Effector CD8-positive, alpha-beta T cell (primary cell): ENCODE measurements at places on chromosomes 6 and 20.

DNA sequence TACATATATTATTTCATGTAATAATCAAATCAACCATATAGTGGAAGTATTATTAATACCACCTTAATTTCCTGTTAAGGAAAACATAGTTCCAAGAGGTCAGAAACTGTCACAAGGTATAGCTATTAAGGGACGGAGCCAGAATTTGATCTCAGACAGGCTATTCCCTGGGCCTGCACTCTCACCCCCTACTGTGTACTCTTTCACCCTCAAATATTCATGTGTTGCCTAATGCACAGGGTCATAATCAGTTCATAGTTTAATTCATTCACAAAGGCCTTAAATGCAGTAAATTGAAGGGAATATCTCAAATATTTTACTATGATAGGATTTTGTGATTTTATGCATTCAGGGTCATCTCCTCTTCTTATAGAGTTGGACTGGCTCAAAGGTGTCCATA is 67.2 kb upstream of the IFNGR1 start:
- no peak for DNase-seq

GRCh38 chr20:59087829-59088433 is 45.3 kb upstream of the PRELID3B start:
- DNase-seq: peak; percentile 83

DNA sequence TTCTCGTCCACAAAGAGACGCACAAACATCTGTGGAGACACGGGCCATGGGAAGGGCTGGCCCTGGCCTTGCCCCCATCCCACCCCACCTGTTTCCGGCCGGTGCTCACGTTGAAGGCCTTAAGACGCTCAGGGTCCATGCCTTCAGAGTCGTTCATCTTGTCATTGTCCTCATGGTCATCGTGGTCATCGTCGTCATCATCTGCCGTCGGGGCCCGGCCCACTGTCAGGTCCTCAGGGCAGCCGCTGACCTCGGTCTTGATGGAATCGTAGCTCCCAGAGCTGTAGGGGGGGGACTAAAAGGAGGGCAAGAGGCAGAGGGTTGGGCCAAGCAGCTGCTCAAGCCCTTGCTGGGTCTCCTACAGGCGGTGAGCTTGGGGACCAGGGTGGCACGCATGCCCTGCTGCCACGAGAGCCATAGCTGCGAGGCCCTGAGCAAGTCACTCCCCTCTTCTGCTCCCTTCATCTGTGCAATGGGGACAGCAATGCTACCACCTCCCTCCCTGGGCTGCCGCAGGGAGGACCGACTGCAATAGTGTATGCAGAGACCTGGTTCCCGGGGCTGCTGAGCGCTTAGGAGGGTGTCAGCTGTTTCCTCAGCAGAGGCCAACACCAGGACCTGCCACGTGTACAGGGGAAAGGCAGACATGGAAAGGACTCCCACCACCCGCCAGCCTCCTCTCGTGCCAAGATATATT is 95.5 kb downstream of the ASXL1 start:
- no peak for DNase-seq

DNA sequence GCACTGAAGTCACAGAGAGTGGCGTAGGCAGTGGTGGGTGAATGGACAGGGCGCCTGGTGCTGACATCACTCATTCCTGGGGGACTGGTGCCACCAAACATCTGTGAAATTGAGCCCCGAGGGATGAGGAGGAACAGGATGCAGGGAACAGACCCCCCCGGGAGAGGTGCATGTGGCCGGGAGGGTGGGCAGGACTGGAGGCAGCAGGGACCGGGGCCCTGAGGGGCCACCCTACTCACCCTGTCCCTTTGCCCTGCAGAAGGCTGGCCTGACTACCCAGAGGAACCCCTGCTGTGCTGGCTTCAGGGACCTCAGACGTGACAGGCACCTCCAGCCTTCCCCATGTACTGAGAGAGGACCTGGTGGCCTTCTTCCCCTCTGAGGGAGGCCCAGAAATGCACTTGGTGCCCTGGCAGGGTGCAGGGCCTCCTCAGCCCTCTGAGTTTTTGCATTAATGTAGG is 25.1 kb downstream of the SYNDIG1 start:
- DNase-seq: no peak

GRCh38 chr20:48702455-48702913 is 125.3 kb downstream of the PREX1 start:
- DNase-seq: no peak

GRCh38 chr6:158069800-158070195 is 88.1 kb downstream of the SYNJ2 start:
- DNase-seq: no peak

DNA sequence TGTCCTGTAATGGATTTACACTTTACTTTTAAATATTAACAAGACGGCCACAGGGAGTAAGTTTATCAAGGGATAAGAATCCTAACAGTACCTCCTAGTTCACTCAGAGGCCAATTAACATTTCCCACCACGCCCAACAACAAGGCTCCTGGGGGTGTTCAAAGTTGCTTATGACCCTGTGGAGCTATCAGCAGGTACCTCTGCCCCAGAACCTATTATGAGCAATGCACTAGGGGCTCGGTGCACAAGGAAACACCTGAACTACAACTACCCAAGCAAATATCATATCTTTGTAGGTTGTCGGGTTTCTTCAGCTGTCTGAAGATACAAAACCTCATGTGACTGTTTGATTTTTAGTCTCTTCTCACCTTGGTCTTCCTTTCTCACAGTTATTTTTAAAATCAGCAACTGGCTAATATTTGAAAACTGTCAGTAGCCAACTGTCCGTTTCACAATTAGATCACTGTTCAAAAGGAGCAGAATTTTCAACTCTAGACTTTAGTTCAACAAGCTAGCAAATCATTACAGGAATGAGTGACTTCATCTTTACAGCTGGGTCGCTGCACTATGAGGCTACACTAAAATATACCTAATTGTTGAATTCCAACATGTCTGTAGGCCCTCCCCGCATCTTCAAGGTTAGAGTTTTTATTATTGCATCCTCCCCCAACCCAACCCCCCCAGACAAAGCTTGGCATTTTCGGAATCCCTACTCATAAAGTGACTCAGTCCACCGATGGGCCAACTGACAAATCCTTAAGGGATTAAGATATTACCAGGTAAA is 38.1 kb downstream of the B4GALT5 start:
- DNase-seq: no peak

- no peak for DNase-seq
These were observed 159.8 kb upstream of the ARID1B start for GRCh38 chr6:156617376-156617775.

GRCh38 chr6:3843379-3844096 is 5.6 kb upstream of the FAM50B start:
- DNase-seq: no peak

DNA sequence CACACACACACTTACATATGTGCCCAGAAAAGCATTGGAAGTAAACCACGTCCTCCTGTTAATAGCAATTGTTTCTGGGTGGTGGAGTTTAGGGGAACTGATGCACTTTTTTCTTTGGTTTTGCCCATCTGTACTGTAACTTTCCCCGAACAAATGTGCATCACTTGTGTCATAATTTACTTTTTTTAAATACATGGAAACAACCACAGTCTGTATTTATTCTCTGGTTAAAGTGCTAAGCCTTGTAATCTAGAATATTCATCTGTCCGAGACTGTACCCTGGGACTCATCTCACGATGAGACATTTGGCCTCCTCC is 61.5 kb upstream of the CD93 start:
- DNase-seq: no peak

DNA sequence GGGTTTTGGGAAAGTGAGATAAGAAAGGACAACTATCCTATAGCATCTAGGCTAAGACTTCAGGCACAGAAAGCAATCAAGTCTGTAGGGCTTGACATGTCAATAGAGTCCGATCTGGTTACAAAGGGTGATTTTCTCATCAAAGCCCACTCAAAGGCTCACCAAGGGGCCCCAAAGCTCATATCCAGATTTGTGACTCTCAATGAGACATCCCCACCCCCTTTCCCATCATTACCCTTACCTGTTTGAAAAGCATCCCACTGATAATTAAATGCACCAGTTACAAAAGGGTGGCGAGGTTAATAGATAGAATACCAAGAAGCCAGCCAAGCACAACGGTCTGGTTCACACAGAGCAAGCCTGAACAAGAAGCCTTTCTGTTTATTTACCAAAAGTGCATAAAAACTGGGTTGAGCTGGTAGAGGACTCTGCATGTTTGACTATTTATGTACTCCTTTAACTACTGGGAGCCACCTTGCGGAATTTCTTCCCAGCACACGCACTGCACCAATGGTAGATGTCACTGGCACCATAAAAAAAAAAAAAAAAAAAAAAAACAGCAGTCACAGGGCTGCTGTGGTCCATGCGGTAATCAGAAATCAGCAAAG is 6.1 kb downstream of the JAG1 start:
- no peak for DNase-seq

GRCh38 chr6:90111387-90111786 is 185.3 kb downstream of the BACH2 start:
- no peak for DNase-seq

GRCh38 chr6:129340983-129341382 is 369.0 kb downstream of the ARHGAP18 start:
- DNase-seq: no peak
